ENCODE measurements at places on chromosomes 4 and X.

DNA sequence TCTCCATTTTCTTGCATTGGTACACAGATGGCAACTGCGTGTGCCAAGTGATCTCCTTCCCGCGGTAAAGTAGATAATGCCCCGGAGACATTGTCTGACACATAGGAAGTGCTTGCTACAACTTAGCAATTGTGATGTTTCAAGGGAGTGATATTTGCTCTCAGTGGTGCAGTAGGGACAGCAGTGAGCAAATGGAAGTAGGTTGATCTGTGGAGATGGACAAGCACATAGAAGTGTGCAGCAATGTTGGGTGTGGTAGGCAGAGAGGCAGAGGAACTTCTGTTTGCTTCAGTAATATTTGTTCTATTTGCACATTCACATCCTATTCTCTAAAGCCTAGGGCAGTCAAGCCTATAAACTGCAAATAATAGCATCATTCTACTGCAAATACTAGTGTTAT, 846.7 kb upstream of the PRKX start:
- no peak for DNase-seq

DNA sequence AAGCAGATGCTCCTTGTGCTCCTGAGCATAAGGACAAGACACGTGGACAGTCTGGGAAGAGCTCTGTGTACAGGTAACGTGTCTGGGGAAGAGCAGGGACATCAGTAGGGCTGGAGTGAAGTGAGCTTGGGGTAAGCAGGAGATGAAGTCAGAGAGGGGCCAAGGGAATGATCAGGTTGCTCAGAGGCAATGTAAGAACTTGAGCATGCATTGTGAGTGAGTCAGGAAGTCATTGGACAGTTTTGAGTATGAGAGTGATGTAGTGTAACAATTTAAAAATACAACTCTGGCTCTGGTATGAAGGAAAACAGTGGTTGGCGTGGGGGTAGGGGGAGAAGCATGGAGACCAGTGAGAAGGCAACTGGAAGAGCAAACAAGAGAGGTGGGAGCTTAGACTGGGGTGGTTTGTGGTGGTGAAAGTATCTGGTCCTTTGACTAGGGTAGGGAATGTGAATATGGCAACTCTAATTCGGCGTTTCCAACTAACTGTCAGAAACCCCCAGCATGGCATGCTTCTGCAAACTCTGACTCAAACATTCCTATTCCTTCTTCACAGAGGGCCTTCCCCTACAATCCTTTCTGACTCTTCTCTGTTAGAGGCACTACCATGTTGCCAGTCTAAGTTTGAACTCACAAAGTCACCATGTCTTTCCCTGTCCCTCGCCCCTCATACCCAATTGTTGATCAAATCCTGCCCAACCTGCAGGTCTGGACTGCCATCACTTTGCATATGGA, 57.2 kb downstream of the STBD1 start:
- no peak for DNase-seq

DNA sequence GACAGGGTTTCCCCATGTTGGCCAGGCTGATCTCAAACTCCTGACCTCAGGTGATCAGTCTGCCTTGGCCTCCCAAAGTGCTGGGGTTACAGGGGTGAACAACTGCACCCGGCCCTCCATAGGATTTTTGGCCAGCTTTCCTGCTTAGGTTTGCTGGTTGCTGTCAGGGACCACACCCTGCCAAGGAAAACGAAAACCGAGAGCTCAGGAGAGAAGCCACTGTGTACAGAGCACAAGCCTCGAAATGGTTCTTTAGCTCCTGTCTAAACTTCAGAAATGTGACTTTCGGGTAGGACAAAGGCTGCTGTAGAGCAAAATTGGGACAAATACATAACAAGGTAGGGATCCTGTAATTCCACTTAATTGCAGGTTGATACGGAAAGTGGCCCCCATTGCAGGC, 146.3 kb upstream of the ATP6AP2 start:
- DNase-seq = no peak

DNA sequence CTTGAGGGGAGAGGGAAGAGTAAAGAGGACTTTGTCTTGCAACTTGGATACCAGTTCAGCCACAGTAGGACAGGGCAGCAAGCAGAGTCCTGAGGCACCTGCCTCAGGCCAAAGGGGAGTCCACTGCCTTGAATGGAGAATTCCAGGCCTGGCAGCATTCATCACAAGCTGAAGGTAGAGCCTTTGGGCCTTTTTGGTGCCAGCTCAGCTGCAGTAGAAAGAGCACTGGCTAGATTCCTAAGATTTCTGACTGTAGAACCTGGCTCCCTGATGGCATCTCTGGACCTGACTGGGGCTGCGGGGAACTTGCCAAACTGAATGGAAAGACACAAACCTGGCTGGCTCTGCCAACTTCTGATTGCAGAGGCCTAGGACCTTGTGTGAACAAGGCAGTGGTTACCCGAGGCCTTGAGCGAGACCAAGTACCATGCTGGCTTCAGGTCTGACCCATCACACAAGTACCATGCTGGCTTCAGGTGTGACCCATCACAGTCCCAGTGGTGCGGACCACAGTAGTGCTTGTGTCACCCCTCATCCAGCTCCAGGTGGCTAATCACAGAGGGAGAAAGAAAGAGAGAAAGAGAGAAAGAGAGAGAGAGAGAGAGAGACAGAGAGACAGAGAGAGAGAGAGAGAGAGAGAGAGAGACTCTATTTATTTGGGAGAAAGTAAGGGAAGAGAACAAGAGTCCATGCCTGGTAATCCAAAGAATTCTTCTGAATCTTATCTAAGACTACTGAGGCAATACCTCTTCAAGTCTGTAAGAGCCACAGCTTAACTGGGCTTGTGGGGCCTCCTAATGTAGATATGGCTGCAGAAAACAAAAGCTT, 137.6 kb upstream of the SPIN4 start:
- no peak for DNase-seq

- no peak for DNase-seq
Measured at GRCh38 chr4:89400287-89401035, 92.9 kb upstream of the GPRIN3 start.

DNA sequence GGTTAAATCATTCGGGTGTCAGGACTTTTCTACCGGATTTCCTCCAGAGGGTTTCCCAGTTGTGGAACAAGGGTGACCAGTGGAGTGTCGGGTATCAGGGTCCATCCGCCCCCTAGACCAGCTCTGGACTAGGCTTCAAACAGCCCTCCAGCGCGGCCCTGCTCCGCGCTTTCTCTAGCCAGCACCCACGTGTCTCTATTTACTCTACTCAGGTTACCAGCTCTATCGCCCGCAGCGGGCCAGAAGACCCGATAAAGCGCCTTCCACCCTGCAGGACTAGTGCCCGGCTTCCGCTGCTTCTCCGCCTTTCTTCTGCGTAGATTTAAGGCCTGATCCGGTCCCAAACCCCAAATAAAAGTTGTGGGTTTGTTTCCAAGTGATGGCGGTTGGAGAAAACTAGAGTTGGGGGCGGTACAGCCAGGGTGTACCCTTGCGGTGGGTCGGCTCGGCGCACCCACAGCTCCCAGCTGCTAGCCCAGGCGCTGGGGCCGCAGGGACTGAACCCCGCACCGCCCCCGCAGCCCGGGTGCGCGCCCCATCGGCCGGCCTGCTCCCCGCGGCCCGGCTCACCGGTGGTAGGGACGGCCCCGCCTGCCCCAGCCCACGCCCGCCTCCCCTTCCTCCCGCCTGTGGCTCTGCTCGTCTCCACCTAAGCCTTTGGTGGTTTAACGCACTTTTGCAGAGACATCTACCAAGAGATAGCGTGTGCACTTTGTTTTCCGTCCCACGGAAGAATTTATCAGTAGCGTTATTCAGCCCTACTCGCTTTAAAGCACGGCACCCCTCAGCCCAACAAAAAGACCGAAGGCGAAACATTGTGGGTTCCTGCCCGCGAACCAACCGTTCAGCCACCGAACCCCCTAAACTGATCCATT, 2.1 kb downstream of the LEF1 start:
- no peak for DNase-seq

DNA sequence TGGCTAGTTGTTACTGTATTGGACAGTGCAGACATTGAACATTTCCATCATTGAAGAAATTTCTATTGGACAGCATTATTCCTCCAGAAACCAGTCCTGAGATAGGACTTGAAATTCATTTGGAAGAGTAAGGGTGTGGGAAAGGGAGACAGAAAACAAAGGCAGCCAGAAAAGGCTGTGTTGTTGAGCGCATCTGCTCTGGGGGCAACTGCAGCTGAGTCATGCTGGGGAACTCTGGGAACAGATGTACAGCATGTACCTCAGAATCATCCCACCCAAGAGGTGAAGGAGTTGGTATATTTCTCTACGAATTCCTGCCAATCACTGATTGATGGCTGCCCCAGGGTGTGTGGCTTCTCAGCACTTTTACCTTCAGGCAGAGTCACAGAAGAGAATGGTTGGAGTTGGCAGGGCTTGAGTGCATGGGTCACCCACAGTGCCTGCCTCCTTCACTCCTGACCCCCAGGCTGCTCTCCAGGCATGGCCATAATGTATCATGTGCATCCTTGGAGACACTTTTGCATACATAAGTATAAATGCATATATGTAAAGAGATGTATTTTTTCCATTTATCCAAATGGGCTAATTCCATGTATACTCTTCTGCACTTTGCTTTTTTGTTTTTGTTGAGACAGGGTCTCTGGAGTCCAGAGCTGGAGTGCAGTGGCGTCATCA, 39.4 kb downstream of the GEMIN8 start:
- DNase-seq = no peak

DNA sequence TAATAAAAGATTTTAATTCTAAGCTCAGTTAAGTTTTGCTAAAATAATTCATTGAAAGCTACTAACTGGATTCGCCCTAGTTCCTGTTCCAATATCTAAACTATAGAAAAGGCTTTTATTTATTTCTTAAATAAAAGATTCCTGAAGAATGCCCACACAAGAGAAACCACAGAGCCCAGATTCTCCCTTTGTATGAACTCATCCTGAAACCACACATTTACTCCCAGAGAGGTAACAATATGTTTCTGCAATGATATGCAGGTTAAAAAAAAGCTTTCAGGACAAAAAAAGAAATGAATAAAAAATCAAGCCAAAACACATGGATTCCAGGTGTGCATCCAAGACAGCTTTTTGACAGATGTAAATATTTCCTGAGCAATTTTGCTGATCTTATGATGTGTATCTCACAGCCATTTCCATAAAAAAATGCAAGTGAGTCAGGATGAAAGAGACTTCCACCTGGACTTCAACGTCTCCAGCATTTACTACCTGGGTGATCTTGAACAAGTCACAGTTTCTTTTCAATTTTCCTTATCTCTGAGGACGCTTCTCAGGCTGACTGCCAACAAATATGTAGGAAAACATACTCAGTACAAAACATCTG, 234.4 kb upstream of the FAT1 start:
- DNase-seq = no peak

GRCh38 chr4:163967263-163967662, 472.8 kb downstream of the TMA16 start:
- no peak for DNase-seq

- DNase-seq = no peak
Measured at GRCh38 chrX:55119271-55119670, 30.5 kb downstream of the PAGE2 start.

GRCh38 chr4:132276185-132276584, 872.9 kb upstream of the PCDH10 start:
- DNase-seq = no peak

DNA sequence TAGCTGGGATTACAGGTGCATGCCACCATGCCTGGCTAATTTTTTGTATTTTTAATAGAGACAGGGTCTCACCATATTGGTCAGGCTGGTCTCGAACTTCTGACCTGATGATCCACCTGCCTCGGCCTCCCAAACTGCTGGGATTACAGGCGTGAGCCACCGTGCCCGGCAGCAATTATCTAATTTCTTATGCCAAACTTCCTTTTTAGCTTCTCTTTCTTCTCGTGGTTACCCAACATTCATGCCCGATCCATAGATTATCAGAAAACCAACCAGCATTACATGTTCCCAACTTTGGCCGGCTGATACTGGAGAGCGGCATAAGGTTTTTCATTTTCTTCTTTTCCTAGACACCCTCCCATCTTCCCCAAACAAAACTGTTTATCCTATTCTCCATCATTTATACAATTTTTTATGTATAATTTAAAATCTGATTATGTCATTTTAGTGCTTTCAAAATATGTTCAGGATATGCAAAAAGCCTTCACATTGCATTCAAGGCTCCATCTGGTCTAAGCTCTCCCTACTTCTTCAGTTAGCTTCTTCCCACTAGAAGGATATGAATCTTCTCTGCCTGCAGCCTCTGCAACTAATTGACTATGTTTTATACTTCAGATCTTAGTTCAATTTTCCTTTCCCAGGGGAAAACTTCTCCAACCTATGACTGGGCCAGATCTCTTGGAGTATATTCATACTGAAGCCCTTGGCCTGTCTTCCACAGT, 8.7 kb downstream of the SLC7A11 start:
- no peak for DNase-seq

GRCh38 chrX:21657318-21658151, 595 bp downstream of the KLHL34 start:
- no peak for DNase-seq

- no peak for DNase-seq
Measured at GRCh38 chr4:68167706-68168105, 38.0 kb upstream of the TMPRSS11F start.

GRCh38 chr4:76439491-76439890, 4.5 kb downstream of the SHROOM3 start:
- no peak for DNase-seq

- no peak for DNase-seq
Measured at GRCh38 chr4:15729910-15730533, 27.2 kb downstream of the BST1 start.

GRCh38 chr4:20698382-20698781, 1.9 kb upstream of the PACRGL start:
- DNase-seq = no peak

DNA sequence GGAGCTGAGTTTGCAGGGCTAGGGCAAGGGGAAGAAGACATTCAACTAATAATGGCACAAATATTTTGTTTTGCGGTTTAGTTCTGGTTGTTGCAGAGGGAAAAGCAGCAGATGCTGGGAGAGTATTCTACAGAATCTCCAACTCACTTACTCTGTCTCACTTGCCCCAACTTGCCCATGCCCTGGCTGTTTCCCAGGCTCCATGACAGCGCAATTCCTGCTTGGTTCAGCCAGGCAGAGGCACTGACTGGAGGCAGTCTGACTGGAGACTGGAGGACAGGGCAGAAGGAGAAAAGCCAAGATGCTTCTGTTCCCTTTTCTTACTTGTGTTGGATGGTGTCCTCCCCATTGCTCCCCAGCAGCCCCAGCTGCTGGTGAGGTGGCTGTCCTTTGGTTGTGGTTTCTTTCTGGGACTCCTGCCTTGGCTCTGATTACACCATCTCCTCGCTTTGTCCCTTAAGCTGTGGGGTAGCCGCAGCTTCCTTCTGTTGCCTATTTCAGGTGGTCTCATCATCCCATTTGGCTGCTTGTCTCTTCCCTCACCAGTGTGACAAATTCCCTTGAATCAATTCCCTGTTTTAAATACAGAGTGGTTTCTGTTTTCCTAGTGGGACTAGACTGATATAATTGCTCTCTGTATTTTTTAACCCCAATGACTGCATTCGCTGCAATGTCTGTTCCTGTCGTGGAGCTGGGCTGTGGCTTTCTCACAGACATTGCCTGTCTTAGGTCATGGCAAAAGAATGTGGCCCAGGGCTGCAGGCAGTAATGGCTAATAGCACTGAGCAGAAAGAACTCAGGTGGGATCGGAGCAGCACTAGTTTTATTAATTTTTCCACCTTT, 24.2 kb upstream of the RASL11B start:
- no peak for DNase-seq

Measured in osteocyte (in vitro differentiated cells).